ENCODE measurements at places on chromosomes 2 and 18.

DNA sequence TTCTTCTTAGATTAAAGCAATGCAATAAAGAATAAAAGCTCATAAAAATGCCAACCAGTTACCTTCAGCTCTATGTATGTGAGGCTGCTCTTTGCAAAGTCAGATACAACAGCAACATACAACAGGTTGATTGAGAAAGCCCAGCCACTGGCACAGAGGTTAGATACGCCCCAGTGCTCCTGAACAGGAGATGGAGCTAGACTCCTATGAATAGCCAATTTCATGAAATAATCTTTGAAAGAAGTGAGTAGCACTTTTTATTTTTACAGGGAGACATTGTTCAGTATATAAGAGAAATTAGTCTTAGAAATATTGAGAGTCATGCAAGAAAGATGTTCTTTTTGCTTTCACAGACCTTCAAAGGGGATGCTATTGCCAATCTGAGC is 362.4 kb upstream of the MEX3C start:
- DNase-seq = no peak

- DNase-seq = no peak
These were observed 14.2 kb upstream of the LIPG start for GRCh38 chr18:49547701-49548100.

- no peak for DNase-seq
These were observed 565.2 kb downstream of the LRP1B start for GRCh38 chr2:141565597-141565996.

DNA sequence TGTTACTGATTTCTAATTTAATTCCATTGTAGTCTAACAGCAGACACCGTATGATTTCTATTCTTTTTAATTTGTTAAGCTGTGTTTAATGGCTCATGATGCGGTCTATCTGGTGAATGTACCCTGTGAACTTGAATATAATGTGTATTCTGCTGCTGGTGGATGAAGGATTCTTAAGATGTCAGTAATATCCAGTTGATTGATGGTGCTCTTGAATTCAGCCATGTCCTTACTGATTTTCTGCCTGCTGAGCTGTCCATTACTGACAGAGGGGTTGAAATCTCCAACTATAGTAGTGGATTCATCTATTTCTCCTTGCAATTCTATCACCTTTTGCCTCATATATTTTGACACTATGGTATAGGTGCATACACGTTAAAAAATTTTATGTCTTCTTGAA is 373.3 kb upstream of the RAB12 start:
- DNase-seq = no peak

DNA sequence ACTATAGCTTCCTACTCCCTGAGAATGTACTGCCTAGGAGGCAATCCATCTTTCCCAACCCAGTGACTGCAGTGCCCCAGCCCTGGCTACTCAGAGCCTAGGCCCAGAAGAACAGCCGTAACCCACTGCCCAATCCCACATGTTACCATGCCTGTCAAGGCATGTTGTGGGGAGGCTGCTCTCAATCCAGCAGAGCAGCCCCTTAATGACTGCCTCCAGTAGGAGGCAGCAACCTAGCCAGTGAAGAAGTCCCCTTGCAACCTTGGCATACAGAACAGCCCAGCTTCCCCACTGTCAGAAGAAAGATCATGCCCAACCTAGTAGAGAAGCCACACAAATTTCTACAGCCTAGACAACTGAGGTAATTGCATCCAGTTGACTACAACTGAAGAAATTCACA is 44.2 kb upstream of the CDH7 start:
- DNase-seq = no peak

DNA sequence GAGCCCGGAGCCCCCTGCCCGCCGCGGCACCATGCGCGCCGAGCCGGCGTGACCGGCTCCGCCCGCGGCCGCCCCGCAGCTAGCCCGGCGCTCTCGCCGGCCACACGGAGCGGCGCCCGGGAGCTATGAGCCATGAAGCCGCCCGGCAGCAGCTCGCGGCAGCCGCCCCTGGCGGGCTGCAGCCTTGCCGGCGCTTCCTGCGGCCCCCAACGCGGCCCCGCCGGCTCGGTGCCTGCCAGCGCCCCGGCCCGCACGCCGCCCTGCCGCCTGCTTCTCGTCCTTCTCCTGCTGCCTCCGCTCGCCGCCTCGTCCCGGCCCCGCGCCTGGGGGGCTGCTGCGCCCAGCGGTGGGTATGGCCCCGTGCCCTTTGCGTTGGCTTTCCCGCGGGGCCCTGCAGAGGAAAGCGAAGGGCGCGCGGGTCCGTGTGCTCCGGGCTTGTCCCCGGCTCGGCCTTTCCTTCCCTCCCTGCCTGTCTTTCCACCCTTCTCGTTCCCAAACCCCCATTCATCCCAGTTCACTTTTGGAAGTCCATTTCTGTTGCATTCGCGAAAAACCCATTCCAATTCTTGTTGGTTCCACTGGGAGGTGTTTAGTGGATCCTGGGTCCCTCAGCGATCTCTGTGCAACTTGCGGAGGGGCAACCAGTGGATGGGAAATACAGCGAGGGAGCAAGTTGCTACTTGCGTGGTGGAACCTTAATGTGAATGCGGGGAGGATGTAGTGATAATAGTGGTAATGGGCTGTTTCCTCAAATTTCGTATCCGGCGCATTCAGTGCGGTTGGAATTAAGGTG is 599 bp downstream of the ADAM23 start:
- DNase-seq = no peak

GRCh38 chr2:189553504-189554088 is 27.0 kb downstream of the SLC40A1 start:
- DNase-seq = no peak

DNA sequence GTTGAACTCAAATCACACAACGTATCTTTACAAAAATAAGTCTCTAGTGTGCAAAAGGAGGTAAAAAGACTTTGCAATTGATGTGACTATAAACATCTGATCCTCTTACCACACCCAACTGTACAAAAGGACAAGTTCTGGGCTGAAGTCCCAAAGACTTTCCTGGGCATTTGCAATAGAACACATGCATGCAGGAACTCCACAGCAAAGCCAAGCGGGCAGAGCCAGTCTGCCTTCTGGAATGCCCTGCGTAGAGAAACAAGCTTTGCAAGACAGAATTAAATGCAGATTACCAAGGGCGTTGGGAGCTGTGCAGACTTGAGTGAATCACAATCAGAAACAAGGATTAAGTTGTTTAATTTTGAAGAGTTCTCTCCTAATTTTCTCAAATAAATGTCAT is 208.4 kb upstream of the ZNF521 start:
- no peak for DNase-seq

GRCh38 chr18:39647627-39648534 is 2082.3 kb upstream of the CELF4 start:
- DNase-seq = no peak

DNA sequence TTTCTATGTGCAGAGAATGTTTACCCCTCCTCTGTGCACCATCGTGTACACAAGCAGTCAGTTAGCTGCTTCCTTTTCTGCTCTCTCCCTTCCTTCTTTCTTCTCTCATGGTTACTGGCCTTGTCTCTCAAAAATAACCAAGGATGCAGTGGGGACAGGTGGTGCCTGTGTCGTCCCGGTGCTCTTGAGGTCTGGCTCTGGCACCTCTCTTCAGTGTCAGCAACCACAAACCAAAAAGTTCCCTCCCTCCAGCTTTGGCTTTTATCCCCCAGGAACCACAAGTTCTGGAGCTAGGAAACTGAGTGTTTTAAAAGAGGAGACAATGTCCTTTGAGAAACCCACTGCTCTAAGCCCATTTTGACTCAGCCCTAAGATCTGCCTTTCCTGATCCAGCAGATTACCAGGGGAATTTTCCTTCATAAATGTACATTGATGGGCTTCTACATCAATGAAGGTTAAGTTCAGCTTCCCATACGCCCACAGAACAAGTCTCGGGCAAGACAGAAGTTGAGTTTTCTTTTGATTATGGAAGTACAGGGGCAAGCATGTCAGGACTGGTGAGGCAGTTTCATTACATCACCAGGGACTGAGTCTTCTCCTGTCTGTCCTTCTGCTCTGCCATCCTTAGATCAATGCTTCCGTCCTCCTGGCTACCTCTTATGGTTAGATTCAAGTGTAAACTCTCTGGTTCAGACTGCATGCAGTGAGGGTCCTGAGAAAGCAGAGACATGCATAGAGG is 232.2 kb downstream of the SETBP1 start:
- no peak for DNase-seq

DNA sequence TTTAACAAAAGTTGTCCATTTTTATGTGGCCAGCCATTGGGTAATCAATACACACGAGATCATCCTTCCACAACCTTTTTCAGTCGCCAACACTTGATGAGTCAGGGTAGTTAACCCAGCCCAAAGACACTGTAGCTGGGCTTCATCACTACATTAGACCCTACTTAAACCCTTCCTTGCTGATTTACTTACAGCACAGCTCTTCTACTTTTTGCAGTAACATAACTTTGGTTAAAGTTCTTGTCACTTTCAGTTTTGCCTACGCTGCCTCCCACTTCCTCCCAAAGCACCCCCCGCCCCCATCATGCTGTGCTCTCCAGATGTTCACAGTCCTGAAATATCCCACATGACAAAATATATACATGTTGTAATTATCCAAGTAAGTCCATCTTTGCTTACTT is 103.6 kb downstream of the CDK15 start:
- DNase-seq = peak; percentile 34

DNA sequence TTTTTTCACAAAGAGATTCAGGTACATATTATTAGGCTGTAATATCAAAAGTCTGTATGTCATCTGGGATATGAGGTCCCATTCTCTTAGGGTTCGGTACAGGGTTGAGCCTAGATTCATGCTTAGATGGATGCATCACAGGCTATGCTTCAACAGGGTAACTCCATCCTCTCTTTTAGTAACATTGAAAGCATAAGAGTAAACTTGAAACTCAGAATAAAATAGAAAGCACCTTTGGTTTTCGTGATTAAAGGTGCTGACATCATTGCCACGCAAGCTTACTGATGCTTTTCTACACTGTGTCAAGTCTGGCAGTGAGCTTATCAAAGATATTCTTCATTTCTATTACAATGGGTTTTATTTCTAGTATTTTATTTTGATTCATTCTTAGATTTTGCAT is 419.1 kb upstream of the DSEL start:
- no peak for DNase-seq
